ENCODE measurements at places on chromosomes 3 and 15. TPM values are rescaled to one million over a fixed set of nuclear protein-coding genes. Genes with fewer than 3 reads are reported as not detected.
A peak's percentile ranks its signal among the peaks of the same experiment; 100 is the strongest.

DNA sequence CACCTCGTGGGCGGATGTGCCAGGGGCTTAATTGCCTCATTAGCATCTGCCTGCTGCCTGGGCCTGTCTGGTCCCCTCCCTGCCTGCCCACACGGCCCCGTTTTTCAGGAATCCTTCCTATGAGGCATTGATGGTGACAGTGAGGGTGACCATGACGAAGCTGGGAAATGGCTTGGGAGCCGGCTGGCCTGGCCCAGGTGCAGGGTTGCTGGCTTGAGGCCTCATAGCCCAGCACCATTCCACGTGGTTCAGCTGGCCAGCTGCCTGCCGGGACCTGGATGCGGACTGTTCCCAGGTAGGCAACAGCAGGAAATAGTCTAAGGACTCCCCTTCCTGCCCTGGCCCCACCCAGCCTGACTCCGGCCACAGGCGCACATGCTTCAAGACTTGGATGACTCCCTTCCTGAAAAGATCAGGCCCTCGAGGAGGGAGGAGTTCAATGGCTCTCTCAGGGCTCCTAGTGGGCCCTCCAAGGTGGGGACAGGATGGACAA is 8.9 kb upstream of the DUSP7 start:
- no peak for DNase-seq

- no peak for DNase-seq
These were observed 13.0 kb downstream of the HCN4 start for GRCh38 chr15:73355612-73356265.

- no peak for DNase-seq
These were observed 51.9 kb upstream of the MUC13 start for GRCh38 chr3:124986192-124987143.

DNA sequence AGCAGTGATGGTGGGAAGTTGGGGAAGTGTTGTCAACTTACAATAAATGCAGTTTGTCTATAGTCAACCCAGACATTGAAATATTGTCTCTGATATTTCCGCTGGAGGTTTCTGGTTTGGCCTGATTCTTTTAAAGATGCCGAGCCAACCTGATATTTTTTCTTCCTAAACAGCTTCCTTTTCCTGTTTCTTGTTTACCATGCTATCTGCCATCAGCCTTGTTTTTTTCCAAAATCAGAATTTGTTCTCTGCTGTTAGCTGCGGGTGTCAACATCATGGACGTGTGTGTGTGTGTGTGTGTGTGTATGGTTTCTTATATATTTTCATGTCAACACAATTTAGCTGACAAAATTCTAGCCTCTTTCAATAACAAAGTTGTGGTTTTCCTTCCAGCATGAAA is 41.2 kb upstream of the XCR1 start:
- DNase-seq = no peak

DNA sequence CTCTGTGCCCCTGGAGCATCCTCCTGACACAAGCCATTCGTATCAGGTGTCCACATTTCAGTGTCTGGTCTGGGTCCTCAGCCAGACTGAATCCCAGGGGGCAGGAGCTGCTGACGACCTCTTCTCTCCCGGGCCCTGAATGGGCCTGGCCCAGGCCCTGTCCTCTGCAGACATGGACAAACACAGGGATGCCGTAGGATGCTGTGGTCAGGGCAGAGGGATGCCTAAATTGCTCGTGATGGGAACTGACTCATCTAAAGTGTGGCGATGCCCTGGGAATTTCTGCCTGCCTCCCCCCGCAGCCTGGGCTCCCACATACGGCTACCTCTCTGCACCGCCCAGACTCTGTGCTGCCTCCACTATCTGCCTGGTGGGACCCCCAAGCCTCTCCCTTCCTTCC is 58.5 kb upstream of the CTSH start:
- no peak for DNase-seq

Gene AZI2
- 39.1 TPM for total RNA-seq

Gene TRH
- total RNA-seq = not detected

- DNase-seq = no peak
These were observed 3.2 kb upstream of the ANKRD63 start for GRCh38 chr15:40286061-40286532.

DNA sequence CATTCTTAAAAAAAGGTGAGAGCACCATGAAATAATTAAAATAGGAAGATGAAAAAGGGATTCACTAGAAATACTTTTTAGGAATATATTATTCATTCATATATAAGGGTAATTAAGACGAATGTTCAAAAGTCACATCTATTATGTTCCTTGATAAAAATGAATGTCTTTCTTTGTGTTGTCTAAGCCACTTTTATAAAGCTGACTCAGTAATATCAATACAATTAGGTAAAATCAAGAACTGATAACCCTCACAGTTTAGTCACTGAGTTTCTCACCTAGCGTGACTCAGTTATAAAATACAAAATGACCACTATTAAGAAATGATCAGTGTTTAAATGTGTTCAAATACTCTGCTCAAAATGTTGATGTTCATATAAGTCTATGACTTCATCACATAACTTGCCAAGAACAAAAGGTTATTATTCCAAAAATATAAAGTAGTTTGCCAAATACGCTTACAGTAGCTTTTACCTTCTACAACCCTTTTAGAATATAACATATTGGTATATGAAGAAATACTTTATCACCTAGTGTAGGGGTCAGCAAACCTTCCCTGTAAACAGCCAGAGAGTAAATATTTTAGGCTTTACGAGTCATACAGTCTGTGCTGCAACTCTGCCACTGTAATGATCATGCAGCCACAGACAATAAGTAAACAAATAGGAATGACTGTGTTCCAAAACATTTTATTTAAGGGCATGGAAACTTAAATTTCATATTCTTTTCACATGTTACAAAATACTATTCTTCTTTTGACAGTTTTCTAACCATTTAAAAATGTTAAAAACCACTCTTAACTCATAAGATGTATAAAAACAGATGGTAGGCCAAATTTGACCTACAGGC is 369.8 kb downstream of the TBC1D5 start:
- DNase-seq = no peak

GRCh38 chr3:79125313-79125984 is 642.3 kb downstream of the ROBO1 start:
- no peak for DNase-seq

DNA sequence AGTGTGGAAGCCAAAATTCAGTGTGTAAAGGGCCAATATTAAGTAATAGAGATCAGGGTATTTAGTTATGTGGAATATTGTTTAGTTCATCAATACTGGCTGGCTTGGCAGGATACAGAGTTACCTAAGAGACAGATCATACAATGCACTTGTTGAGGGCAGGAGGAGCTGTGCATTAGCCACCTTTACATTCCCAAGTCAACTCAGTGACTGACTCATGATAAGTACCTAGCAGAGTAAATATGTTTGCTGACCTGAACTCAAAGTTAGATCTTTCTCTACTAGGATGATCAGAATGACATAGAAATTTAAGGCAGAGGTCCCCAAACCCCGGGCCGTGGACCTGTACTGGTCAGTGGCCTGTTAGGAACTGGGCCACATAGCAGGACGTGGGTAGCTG is 3.5 kb upstream of the ABHD17C start:
- DNase-seq = no peak

DNA sequence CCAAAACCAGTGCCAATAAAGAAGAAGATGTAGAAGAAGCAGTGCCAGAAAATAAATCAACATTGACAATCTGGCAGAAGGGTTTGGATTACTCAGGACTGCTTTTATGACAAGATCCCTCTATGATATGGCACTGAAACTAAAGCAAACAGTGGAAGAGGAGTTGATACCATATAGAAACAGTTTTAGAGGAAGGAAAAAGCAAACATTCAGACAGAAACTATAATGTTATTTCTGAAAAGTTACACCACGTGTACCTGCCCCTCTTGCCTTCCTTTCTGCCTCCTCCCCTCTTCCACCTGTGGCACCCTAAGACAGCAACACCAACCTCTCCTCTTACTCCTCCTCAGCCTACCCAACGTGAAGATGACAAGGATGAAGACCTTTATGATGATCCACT is 63.0 kb downstream of the SFMBT1 start:
- peak; percentile 27 for DNase-seq

Gene SPINK8
- total RNA-seq = not detected

GRCh38 chr15:100341239-100341749 is 481 bp downstream of the ADAMTS17 start:
- no peak for DNase-seq

- DNase-seq = peak; percentile 46
These were observed 102.7 kb upstream of the CHD2 start for GRCh38 chr15:92797168-92798052.

- no peak for DNase-seq
These were observed 92.6 kb upstream of the CHL1 start for GRCh38 chr3:103991-104390.

Gene GRAMD1C
- 0.61 TPM for total RNA-seq

Gene CKMT1B
- 0.18 TPM for total RNA-seq

- no peak for DNase-seq
These were observed 771.1 kb upstream of the GRM7 start for GRCh38 chr3:6089780-6090179.

- peak; percentile 68 for DNase-seq
These were observed 58.9 kb downstream of the SLMAP start for GRCh38 chr3:57815036-57815435.

Gene SUSD5
- total RNA-seq = not detected

DNA sequence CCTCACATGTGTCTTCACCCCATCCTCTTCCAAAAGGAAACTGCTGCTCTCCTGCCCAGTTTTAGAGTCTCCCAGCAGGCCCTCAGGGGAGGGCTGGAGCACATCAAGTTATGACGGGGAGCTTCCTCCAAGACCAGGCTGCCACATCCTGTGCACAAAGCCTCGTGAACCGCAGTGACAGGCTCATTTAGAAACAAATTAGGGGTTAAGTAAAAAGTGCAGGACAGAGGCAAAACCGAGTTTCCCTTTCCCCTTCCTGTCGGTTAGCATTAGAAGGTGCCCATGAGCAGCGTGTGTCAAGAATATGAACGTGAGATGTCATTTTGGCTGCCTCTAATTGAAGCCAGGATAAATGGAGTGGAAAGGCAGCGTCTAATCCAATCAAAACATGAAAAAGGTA is 199.7 kb downstream of the ARRDC4 start:
- DNase-seq = peak; percentile 55

GRCh38 chr3:78046566-78046965 is 1006.7 kb downstream of the ROBO2 start:
- DNase-seq = no peak

DNA sequence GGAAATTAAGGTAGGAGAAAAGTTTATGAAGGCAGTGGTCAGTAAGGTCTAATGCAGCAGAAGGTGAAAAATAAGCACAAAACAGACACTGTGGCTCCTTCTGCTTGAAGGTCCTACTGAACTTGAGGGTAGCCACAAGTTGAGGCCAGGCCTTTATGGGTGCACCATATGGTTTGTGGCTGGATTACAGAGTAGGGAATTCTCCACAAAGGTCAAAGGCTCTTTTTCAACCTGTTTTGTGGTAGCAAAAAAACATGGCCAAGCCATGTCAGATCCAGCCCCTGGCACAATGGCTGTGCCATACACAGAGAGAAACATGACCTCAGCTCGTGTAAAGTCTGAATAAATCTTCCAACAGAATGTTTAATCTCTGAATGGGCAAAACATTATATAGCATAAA is 214.0 kb downstream of the SATB1 start:
- DNase-seq = no peak

Gene P2RY1
- 1.7 TPM for total RNA-seq

- no peak for DNase-seq
These were observed 1520.6 kb upstream of the CADM2 start for GRCh38 chr3:83438188-83438587.

DNA sequence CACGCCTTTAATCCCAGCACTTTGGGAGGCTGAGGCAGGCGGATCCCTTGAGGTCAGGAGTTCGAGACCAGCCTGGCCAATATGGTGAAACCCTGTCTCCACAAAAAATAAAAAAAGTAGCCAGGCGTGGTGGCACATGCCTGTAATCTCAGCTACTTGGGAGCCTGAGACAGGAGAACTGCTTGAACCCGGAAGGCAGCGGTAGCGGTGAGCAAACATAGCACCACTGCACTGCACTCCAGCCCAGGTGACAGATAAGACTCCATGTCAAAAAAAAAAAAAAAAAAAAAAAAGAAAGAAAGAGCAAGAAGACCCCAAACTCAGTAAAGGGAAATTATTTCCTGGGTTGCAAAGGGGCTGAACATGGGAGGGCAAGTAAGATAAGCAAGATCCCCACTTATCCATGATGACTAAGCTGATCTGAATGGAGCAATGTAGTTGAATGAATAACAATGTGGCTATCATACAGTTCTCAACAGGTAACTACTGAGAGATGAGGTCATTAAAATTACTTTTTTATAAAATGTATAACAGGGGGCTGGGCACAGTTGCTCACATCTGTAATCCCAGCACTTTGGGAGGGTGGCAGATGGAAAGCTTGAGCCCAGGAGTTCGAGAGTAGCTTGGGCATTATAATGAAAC is 46.0 kb downstream of the RBM15B start:
- no peak for DNase-seq

Measured in activated CD8-positive, alpha-beta T cell treated with anti-CD3 and anti-CD28 coated beads for 36 hours (primary cell).